ENCODE measurements at places on chromosomes 5 and 9.

DNA sequence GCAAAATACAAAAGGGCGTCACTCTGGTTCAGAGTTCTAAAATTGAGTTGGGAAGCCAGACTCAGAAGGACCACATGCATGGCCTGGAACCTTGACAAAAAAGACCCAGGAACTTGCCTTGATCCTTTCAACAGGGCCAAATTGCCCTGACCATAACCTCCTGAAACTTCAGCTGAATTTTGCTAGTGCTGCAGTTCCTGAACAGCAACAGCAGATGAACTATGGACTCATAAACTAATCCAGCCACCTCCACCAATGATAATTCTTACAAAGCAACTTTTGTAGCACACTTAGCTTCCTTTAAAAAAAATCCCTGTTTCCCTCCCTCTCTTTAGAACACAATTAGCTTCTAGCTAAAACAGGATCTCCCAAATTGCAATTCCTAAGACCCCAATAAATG, 155.9 kb downstream of the MAT2B start:
- no peak for DNase-seq

DNA sequence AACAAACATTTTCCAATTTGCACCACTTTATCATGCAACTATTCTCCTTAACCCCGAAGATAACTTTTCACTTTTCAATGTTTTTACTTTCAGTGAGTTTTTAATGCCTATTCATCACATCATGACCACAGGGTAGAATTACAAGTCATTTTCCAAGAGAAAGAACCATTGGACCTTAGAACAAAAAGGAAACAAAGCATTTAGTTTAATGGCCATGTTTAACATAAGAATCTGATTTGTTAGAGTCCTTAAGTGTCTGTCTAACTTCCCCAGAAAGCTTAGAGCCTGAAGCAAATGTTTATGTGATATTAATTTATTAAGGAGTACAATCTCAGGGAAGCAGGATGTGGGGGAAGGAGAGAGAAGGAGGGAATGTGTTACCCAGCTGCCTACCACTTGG, 325.8 kb upstream of the RIOK2 start:
- DNase-seq, result no peak

- DNase-seq, result peak; percentile 45
These were observed 10.7 kb upstream of the SLC22A4 start for GRCh38 chr5:132283423-132284043.

DNA sequence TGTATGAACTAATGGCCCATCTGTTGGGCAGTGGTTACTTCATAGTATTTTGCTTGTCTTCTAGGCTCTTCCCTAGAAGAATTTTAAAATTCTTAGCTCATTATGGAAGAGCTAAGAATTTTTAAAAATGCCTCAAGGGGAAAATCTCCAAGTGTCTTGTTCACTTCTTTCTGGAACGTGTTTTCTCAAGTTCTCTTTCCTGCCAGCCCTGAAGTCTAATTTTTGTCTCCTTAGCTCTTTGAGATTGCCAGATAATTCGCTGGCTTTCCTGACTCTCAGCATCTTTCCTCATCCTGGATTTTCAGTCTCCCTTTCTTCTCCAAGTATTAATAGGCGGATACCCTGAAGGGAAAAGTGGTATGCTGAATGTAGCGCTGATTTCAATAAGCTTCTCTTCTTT, 395.4 kb downstream of the ARRDC3 start:
- no peak for DNase-seq

DNA sequence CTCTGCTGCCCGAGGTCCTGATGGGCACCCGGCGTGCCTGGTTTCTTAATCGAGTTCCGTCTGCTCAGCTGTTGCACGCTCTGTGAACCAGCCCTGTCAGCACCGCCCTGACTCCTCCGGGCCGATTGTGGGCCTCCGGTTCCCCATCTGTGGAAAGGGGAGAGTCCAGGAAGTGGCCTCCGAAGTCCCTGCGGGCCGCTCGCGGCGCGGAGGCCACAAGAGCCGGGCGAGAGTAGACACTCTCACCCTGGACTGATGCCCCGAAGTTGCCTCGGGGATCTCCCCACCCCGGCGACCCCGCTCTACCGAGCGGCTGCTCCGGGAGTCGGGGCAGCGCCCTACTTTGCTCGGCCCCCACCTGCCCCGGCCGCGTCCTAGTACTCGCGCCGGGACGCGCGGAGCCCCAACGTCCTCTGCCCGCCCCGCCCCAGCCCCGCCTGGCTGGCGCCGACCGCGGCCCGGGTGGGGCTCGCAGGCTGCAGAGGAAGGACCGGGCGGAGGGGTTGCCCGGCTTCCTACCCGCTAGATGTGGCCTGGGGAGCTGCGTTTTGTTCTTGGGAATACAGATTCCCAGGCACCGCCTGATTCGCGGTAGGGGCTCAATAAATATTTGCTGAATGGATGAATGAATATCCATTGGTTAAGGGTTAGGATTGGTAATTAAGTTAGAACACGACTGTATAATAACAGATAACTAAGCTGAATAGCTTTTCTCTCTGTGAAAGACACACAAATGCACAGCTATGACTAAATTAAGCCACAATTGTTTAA, 935 bp upstream of the ZNF367 start:
- peak; percentile 9 for DNase-seq

GRCh38 chr9:134225186-134225585, 60.8 kb upstream of the RNU6ATAC start:
- DNase-seq, result no peak

DNA sequence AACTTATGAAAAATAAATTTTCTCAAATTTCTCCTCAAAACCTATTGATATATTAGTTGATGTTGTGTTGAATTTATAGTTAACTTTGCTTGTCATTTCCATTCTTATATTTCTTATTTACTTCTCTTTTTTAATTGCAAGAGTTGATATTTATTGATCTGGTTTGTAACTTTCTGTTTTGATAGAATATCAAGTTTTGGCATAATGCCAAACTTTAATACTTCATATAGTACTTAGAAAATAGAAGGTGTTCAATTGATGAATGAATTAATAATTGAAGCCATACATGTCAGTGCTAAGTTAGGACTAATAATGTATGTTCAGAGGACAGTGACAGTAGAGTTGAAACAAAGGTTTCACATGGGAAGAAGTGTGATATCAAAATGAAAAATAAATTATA, 27.9 kb downstream of the ERCC6L2 start:
- DNase-seq, result no peak

- no peak for DNase-seq
These were observed 106.2 kb upstream of the EMB start for GRCh38 chr5:50547303-50547702.

- DNase-seq, result no peak
These were observed 196.2 kb downstream of the CACNA1B start for GRCh38 chr9:138073808-138074207.

DNA sequence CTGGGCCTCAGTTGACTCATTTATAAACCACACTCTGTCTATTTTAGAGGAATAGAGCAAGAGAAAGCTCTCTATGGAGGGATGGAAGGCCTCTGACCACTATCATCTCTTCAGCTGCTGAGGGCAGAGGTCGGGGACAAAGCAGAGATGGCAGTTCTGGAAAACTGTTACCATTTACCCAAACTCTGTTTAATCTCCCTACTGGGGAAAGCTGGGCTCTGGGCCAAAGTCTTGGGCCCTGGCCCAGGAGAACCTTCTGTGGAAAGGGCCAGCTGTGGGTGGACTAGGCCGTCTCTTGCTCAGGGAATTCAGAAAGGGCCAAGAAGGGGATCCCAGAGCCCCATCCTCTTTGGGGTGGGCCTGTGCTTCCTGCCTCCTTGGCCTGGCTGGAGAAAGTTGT, 100.0 kb downstream of the PSD2 start:
- DNase-seq, result no peak

DNA sequence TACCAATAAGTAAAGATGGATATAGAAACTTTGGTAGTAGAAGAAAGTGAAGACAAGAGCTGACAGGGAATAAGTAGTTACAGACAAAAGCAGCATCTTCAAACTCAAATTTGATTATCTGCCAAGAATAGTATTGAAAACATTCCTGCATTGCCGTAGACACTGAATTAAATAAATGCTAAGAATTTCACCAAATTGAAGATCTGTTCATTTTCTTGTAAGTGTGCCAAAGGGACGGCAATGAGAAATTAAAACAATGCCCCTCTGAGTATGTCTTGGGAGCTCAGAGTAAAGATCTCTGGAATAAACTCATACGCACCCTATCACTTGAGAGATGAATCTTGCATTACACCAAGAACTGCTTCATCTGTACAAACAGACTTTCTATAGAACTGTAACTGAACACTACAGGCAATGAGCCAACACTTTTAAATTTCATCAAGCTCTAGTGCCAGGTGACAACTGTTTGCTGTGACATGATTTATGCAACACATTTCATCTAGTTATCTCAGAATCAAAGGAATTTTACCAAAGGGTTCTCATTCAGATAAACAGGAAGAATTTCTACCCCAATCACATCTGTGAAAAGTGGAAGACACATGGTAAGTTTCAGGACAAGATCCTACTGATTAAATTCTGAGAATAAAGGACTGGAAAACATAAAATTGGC, 66.9 kb downstream of the RFX3 start:
- DNase-seq, result no peak

- DNase-seq, result no peak
These were observed 277.8 kb downstream of the PRELID2 start for GRCh38 chr5:145557345-145557744.

GRCh38 chr5:60295423-60295822, 401.9 kb upstream of the PDE4D start:
- peak; percentile 29 for DNase-seq

- DNase-seq, result no peak
These were observed 182.2 kb upstream of the TARS1 start for GRCh38 chr5:33258553-33258952.

DNA sequence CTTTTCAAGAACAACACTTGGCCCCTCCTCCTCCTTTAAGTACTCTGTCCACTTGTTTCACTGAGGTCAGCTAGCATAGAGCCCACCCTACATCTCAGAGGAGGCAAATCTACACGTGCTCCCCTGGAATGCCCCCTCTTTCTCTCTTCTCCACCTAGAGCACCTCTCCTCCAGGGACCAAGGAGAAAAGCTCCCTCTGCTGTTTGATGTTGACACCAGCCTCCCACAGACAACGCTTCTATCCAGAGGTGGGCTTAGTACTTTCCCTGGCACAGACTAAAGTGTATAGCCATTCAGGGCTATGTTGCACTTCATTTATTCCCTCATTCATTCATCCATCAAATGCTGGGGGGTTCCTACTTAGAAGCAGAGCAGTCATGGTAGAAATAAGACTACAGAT, 68.2 kb upstream of the TAF1L start:
- no peak for DNase-seq

DNA sequence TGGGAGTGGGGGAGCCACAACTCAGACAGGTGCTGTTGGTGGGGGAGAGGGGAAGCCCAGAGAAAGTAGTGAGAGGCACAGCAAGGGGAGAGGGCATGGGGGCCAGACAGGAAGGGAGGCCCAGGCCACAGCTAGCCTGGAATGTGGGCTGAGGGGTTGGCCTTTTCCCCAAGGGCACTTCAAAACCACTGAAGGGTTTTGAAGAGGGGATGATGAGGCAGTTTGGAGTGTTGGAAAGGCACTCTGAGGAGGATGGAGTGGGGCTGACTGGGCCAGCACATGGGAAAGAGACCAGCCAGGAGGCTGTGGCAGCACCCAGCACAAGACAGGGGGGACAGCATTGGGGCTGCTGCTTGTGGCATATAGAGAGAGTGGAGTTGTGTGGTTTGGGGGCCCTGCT, 3.8 kb downstream of the PSD2 start:
- no peak for DNase-seq

- DNase-seq, result no peak
These were observed 2.4 kb downstream of the PAIP1 start for GRCh38 chr5:43554497-43554896.

DNA sequence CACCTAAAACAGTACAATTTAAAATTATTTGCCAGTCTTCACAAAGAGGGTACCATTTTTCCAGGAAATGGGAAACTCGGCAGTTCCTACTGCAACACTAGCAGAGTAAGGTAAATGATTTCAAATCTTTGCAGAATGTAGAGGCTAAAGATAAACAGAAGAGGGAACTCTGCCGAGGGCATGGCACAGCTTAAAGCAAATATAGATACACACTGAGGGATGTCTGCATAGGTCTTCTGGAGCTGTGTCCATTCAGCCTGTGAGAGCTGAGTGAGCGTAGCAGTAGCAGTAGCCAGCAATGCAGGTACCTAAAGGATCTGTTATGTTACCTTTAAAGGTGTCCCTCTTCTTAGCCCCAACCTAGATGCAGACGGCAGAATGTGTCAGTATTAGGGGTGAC, 17.5 kb downstream of the CDKL3 start:
- DNase-seq, result no peak

DNA sequence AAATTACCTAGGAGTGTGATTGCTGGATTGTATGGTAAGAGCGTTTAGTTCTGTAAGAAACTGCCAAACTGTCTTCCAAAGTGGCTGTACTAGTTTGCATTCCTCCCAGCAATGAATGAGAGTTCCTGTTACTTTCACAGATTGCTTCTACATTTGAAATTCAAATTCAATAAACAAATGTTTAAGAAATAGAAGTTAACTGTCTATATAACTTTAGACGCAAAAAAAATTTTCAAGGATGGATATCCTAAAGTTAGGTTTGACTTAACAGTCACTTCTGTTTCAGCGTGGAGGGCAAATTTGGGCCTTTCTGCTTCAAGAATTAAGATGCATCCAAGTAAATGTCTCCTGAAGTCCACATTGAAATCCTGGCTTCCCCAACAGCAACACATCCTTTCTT, 445.6 kb downstream of the TAF11L14 start:
- no peak for DNase-seq

DNA sequence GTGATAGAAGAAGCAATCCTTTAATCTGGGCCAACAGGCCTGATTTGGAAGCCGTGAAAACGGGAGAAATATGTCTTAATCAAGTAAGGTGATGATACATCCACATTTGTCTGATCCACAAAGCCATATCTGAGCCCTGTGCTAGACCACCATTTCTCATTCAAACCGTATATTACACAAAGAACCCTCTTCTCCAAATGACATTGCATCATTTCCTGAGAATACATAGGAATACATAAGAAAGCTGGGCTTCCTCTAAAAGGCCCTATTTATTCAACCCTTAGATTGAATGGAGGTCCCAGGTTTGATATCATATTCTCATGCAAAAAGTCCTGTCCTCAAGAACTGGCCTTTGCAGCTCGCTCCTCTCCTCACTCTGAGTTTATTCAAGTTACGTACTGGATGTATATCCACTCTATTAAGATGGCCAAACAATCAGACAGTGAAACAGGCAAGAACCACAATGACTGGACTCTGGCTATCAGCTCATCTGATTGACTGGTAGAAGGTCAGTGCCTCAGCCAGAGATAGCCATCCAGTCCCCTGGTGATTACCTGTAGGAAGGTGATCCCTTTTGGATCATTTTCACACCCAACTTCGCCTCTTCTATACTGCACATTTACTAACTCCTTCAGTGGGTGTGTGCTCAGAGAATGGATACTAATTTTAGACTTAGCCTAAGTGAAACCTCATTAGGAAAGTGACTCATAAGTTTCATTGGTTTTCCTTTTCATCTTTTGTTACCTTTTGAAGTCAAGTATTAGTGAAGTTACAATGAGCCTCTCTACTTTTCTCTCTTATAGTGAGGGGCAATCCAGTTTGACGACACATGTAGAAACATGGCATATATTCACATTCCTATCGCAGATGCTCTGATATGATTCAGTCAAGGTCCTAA, 167.6 kb upstream of the WWC1 start:
- DNase-seq, result no peak
